ENCODE measurements at places on chromosomes 12 and 14.

GRCh38 chr14:51498411-51499227 is 153.1 kb upstream of the FRMD6 start:
- DNase-seq, result no peak

- no peak for DNase-seq
Observed at GRCh38 chr12:94195483-94195882, 47.1 kb downstream of the PLXNC1 start.

DNA sequence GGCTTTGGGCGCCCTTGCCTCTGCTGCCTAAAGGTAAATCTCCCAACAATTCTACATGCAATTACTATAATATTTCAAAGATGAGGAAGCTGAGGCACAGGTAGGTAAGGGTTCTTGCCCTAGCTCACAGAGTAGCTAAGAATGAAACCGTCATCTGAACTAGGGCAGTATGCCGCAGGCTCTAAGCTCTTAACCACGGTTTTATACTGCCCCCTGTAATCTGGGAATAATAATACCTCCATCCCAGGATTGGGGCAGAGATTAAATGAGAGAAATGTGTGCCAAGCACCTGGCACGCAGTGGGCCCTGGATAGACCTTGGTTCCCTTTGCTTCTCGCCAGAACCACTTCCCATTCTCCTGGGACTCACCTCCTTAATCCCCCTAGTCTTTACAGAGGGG is 1.5 kb upstream of the HRK start:
- DNase-seq, result no peak

DNA sequence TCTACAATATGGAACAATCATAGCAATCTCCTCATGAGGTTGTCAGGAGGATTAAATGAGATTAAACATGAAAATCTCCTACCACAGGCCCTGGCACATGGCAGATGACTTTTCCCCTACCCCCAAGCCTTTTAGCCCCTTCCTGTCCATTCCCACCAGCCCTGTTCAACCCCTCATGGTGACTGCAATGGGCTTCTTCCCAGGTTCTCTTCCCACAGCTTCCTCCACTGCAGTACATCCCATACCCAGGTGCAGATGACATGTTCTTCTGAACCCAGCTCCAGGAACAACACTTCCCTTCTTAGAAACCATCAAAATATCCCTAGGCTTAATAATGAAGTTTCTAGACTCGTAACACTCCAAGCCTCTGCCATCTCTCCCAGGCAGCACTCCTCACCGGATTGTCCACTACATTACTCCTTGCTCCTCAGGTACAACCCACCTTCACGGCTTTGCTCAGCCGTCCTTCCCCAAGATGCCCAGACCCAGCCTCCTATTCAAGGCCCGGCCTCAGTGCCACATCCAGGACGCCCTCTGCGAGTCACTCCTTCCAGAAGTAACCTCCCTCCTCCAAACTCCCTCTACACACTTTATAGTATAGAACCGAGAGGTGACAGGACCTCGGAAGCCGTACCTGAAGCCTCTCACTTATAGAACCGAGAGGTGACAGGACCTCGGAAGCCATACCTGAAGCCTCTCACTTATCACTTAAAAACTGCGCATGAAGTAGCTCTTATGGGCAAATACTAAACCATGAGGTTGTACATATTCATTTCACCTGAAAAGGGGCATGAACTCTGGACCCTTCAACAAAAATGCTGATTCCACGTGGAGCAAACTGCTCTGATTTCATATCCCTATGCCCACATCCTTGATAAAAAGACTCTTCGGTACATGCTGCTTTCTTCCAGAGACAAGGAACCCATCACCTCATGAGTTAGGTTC is 1.5 kb downstream of the CRACR2A start:
- DNase-seq, result no peak

DNA sequence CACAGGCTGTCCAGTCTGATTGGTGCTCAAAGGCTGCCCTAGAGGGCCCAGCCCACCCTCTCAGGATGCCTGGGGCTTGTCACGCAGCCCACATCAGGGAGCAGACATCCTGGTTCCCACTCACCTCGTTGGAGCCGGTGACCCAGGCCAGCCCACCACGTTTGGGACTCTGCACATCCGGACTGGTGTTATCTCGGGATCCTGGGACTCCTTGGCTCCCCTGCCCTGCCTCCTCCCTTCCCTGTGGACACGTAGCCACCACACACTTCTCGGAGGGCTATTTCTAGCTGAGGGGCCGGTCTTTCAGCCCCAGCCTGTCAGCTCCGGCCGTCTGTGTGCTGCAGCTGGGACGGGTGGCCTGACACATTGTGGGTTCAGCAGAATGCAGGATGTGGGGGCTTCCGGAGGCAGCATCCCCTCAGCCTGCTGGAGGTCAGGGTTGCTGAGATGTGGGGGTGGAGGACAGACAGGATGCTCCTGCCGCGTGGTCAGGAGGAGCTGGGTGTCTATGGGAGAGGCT is 12.8 kb upstream of the FGF23 start:
- no peak for DNase-seq

DNA sequence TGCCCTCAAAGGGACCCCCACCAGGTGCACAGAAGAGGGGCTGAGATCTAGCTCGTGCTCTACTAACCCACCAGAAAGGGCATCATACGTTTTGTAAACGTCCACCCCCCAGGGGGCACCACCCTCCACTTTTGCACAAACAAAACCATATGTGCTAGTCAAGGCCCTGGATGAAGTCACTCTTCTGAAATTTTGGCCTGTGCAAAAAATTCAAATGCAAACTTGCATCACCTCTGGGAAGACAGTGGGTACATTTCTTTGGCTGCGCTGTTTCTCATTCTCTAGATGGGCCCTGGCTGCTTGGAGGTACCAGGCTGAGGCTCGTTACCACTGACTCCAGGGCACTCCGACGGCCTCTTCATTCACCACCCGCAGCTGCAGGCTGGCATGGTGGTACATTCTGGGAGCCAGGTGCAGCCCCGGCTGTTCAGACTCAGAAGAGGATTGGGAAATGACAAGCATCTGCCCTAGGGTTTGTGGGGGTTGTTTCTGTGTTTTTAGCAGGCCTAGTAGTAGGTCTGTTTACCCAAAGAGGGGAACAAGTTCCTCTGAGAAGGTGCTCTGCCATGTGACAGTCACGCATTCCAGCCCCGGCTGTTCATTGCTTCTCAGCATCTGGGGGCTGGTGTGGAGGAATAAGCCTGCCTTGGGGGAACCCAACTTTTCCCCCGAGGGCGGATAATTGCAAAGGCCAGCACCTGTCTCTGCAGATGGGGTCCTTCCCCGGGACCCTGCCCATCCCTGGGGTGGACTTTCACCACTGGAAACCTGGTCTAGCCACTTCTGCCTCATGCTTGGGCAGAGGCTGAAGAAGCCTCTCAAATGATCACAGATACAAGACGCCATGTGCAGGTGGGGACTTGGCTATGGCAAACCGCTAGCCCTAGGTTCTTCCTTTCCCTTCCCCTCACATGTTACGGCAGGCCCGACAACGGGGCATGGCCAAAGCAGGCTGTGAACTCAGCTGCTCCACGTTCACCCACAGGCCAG is 147.6 kb downstream of the DPF3 start:
- DNase-seq, result no peak

DNA sequence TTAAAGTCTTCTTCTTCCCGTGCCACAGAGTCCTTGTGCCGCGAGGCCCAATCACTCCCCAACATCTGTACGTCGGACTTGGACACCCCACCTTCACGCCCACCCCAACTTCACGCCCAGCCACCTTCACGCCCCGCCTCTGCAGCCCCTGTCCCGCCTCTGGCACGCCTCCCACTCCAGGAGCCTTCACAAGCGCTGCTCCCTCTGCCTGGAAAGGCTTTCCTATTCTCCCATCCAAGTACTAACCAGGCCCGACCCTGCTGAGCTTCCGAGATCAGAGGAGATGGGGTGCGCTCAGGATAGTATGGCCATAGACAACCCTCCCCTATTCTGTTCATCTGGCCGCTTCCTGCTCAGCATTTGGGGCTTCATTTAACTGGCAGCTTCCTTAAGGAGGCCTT is 17.3 kb upstream of the EIF5 start:
- no peak for DNase-seq

All from stimulated activated CD8-positive, alpha-beta memory T cell treated with anti-CD3 and anti-CD28 coated beads, Interleukin-4, amount 100 ng/mL, for 4 hours (primary cell).